ENCODE measurements at places on chromosomes 1 and 21.

- no peak for DNase-seq
These were observed 361.0 kb downstream of the ADGRL2 start for GRCh38 chr1:82161700-82162141.

DNA sequence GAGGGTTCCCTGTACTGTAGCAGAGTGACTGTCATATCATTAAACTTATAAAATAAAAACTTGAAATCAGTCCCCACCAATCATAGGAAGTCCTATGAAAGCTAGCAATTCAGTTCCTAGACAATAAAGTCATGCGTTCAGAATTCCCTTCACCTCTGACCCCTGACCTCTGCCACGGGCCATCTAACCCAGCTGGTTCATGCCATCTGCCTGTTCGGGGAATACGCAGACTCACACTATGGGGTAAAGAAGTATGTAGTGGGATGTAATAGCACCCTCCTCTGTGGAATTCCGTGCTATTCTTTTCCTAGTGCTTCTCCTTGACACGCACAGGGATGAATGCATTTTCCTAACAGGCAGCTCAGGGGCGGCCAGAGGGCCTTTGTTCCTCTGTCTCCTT lies 2.1 kb downstream of the GSTM4 start:
- DNase-seq = peak; percentile 33

- no peak for DNase-seq
These were observed 69.1 kb upstream of the TEKT2 start for GRCh38 chr1:36014722-36015220.

DNA sequence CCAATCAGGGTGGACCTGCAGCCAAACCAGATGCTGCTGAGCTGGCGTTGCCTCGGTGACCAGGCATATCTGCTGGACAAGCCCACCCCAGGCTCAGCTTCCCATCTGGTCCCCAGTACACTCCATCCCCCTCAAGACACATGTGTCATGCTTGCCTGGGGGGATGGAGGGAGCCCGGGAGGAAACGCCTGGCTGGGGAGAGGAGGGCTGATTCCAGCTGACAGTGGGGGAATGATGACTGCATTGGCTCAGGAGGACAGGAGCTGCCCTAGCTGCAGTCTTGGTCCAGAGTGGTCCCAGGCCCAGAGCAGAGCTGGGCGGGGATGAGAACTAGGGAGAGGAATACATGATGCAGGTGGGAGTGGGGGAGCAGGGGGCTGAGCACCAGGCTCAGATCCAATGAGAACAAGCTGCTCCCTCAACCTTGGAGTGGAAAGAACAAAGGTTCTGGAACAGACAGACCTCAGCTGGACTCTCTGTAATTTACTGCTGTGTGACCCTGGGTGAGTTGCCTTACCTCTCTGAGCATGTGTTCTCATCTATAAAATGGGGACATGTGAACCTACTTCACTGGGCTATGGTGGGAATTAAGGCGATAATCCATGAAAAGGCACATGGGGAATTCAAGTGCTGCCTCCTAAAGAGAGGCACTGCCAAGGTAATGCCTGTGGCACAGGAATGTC lies 23.1 kb upstream of the ECE1 start:
- peak; percentile 87 for DNase-seq

DNA sequence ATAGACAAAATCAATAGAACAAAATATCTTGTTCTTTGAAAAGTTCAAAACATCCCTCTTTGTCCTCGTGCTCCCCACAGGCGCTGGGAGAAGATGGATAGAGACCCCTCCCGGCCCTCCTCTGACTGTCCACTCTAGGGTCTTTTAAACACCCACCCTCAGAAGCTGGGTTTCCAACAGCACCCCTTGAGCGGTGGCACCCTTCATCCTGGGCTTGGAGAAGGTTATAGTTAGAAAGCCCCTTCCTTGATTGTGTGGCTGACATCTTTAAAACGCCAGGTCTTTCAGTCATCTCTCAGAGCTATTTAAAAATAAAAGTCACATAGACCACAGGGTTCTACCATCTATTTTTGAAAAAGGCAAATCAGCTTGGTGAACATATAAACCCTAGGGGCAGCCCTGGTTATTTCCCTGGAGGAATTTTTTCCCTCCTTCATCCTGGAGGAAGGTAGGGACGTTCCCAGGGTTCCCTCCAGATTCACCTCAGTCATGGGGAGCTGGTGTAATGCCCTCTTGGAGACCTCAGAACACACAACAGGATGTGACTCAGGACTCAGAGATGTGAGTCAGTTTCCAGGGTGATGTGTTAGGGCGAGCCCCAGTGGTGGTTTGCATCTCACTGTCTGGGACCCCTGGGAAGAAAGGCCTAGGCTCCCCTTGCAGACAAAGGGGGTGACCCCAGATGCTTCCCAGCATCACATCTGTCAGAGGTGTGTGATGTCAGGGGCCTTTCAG lies 138.5 kb downstream of the CLIC6 start:
- peak; percentile 75 for DNase-seq

- no peak for DNase-seq
These were observed 7.9 kb downstream of the RD3 start for GRCh38 chr1:211483896-211484612.

- DNase-seq = no peak
These were observed 57.2 kb upstream of the ARHGEF16 start for GRCh38 chr1:3397311-3397710.

Data from islet precursor cell (in vitro differentiated cells).